ENCODE measurements at places on chromosomes 1 and 21.
A peak's percentile ranks its signal among the peaks of the same experiment; 100 is the strongest.

DNA sequence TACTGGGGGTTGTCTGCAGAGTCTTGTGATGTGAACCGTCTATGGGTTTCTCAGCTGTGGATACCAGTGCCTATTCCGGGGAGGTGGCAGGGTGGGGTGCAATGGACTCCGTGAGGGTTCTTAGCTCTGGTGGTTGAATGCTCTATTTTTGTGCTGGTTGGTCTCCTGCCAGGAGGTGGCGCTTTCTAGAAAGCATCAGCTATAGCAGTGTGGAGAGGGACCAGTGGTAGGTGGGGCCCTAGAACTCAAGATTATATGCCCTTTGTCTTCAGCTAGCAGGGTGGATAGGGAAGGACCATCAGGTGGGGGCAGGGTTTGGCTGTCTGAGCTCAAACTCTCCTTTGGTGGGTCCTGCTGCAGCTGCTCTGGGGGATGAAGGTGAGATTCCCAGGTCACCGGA lies 127.3 kb upstream of the PLD5 start:
- DNase-seq: no peak

DNA sequence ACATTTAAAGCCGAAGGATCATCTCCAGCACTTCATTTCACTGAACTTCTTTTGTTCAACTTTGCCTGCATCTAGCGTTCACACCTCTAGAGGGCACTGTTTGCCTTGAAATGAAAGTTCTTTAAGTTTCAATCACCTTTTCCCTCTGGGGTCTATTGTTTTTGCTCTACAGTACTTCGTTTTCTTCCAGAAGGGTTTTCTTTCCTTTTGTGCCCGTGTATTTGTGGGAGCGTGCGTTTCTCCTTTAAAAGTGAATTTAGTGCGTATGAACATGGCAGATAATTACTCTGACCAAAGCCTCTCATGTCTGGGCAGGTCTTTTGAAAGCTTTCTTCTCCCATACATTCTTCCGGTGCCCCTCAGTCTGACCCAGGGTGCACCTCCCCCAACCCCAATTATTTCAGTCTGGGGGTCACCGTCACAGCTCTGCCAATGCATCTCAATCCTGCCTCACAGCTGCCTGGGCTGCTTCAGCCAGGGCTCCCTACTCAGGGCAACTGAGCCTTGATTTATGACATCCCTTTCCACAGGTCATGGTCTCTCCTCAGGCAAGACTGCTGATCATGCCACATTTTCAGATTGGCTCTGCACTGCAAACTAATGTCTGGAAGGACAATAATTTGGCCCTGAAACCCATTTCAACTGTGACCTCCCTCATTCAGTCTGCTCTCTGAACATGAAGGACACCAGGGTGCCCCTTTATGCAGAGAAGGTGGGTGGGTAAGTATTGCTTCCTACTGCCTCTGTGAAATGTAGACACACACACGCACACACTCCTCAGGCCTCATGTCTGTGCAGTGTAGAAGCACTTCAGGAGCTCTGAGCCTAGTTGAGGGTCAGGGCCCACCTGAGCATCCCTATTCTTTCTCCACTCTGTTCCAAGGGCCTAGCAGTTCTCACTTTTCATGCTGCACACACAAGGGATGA lies 88.6 kb downstream of the NUF2 start:
- peak; percentile 36 for DNase-seq

DNA sequence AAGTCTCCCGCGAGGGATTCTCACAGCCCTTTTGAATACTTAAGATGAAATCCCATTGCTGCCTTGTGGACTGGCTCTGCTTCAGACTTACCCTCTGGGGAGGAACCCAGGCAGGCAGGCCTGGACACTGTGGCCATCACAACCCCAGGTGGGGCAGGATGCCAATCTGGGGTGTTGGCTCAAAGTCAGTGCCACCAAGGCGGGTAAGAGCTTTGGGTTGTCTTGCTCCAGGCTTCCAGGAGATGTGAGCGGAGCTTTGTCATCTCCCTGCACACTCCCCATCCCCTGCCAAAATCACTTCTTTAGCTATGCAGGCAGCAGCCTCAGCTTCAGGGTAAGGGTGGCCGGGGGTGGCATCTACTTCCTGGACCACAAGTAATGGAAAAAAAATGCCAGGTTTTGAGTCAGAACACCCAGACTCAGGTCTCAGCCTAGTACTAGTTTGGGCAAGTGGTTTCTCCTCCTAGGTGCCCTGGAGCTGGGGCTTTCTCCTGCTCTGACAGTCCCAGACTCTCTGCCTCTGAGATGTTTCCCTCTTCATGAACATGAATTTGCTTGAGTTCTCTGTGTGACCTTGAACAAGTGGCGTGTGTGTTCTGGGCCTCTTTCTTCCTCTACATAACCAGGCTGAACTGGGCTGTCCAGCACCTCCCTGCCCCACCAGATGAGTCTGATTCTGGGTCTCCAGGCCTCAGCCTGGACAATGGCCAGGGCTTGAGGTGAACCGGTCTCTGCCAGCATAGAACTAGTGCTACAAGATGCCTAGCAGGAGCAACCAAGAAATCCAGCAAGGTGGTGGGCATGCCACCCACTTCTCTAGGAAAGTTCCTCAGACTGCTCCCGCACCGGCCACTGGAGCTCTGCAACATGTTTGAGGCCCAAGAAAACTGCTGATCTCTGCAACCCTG lies 65.4 kb downstream of the VWA5B1 start:
- no peak for DNase-seq

GRCh38 chr21:33238565-33239255 lies 9.0 kb downstream of the IFNAR2 start:
- DNase-seq: no peak

All from urothelium cell line (cell line).